ENCODE measurements at places on chromosomes 5 and 9. TPM values are rescaled to one million over a fixed set of nuclear protein-coding genes. Genes with fewer than 3 reads are reported as not detected.

Gene TERT
- not detected for polyA plus RNA-seq

Gene NUTM2G
- not detected for polyA plus RNA-seq

Gene PCDHGB1
- polyA plus RNA-seq: not detected

Gene HSD17B3
- polyA plus RNA-seq: not detected

Gene ADAMTS16
- not detected for polyA plus RNA-seq

Gene JAKMIP2
- 0.02 TPM for polyA plus RNA-seq

Gene C9orf152
- polyA plus RNA-seq: not detected

Gene DTWD2
- 2.5 TPM for polyA plus RNA-seq

Gene SLC6A3
- polyA plus RNA-seq: not detected

Gene IFNA2
- not detected for polyA plus RNA-seq

Gene ACOT12
- not detected for polyA plus RNA-seq

Gene PLCXD3
- polyA plus RNA-seq: not detected

Gene GABBR2
- polyA plus RNA-seq: not detected

DNA sequence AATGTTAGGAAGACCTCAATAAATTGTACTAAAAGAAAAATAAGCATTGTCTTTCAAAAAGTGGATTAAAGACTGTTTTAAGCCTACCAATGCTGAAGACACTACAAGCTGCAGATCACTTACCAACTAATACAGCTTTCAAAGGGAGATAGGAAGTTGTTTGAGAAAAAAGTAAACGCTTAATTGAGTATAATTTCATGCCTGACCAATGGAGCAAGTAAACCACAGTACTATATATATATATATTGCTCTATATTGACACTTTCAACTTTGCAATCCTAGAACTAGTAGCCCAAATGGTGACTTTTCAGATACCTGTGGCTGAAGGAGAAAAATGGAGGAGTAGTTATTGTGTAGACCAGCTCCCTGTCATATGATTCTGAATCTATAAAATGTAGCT lies 85.7 kb downstream of the FREM1 start:
- no peaks in the 10 kb centered on the region for H3K36me3 ChIP-seq
- DNase-seq: no peak
- H3K4me1 ChIP-seq: no peaks in the 10 kb centered on the region
- no peak overlapping the region for H3K27ac ChIP-seq
- no peak overlapping the region for H3K4me3 ChIP-seq
- H3K27me3 ChIP-seq: no peaks in the 10 kb centered on the region

DNA sequence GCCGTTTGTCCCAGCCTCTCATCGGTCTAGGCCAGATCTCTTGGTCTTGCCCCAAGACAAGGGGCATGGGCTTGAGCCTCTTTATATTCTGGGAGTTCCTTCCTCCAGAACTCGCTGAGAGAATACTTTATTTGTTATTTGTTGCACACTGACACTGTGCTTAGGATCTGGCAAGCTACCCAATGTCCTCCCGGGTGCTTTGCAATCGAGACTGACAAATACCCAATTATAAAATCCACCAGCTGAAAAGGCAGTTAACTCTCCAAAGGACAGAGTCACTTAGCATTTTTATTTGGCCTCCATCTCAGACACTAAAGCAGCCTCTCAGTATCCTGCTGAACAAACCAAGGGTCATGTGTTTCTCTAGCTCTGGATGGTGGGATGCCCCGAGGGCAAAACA lies 500.2 kb upstream of the DAP start:
- H3K36me3 ChIP-seq: no peaks in the 10 kb centered on the region
- no peak overlapping the region for H3K27ac ChIP-seq
- no peak for DNase-seq
- H3K4me3 ChIP-seq: no peak overlapping the region
- no peaks in the 10 kb centered on the region for H3K27me3 ChIP-seq

- no peak for DNase-seq
- no peak overlapping the region for H3K27ac ChIP-seq
- H3K27me3 ChIP-seq: no peaks in the 10 kb centered on the region
- no peak overlapping the region for H3K4me3 ChIP-seq
- no peaks in the 10 kb centered on the region for H3K4me1 ChIP-seq
Measured at GRCh38 chr9:13083963-13084528, 195.4 kb downstream of the MPDZ start.

GRCh38 chr5:24167806-24168205 lies 477.0 kb downstream of the CDH10 start:
- H3K27me3 ChIP-seq: no peaks in the 10 kb centered on the region
- H3K4me3 ChIP-seq: no peak overlapping the region
- no peak for DNase-seq
- H3K36me3 ChIP-seq: no peaks in the 10 kb centered on the region
- no peaks in the 10 kb centered on the region for H3K4me1 ChIP-seq

- H3K27me3 ChIP-seq: no peaks in the 10 kb centered on the region
- DNase-seq: no peak
- no peaks in the 10 kb centered on the region for H3K36me3 ChIP-seq
- peaks cover 55% of the 10 kb centered on the region for H3K4me1 ChIP-seq
Measured at GRCh38 chr5:148790545-148791333, 35.7 kb upstream of the ADRB2 start.

- H3K27ac ChIP-seq: peak overlapping the region; percentile 96
- peaks cover 68% of the 10 kb centered on the region for H3K4me1 ChIP-seq
- H3K4me3 ChIP-seq: peak overlapping the region; percentile 26
- H3K27me3 ChIP-seq: no peaks in the 10 kb centered on the region
- peak; percentile 94 for DNase-seq
- no peaks in the 10 kb centered on the region for H3K36me3 ChIP-seq
Measured at GRCh38 chr5:143435210-143435657, 31.7 kb upstream of the NR3C1 start.

GRCh38 chr9:72650206-72650605 lies 128.8 kb downstream of the TMC1 start:
- H3K27ac ChIP-seq: no peak overlapping the region
- peaks cover 16% of the 10 kb centered on the region for H3K4me1 ChIP-seq
- H3K4me3 ChIP-seq: no peak overlapping the region
- no peaks in the 10 kb centered on the region for H3K36me3 ChIP-seq
- no peak for DNase-seq

GRCh38 chr9:35604578-35605350 lies at the start of gene TESK1:
Gene TESK1, plus strand, starts transcription at chr9:35605262. Its CDS starts 358 bp downstream, at chr9:35605620.
- peaks cover 26% of the 10 kb centered on the region for H3K36me3 ChIP-seq
- H3K27ac ChIP-seq: peak within 1 kb of the TSS; percentile 90
- peaks cover 40% of the 10 kb centered on the region for H3K4me1 ChIP-seq
- H3K27me3 ChIP-seq: no peaks in the 10 kb centered on the region
- peak within 1 kb of the TSS; percentile 69 for H3K4me3 ChIP-seq
- peak; percentile 24 for DNase-seq

DNA sequence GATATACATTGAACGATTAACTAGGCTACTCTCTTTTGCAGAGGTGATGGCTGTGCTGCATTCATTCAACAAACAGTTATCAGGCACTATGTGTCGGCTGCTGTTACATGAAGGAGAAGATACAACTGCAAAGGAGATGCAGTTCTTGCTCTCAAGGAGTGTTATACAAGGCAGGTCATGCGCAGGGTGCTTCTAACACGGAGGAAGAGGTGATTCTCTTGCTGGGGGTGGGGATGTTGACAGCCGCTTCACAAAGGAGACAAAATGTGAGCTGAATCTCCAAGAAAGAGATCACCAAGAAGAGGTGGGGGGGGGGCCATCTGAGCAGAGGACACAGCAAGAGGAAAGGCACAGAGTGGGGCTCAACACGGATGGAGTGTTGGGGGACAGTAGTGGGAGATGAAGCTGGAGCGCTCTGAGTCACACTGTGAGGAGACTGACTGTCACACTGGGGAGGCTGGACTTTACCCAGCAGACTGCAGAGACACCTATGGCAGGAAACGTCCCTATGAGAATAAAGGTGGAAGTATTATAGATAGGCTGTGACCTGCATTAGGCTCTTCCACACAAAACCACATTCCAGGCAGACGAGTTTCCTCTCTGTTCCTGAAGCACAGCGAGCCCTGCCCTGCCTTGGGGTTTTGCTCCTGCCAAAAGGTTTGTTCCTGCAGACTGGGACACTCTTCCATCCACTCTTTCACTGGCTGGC lies 20.9 kb downstream of the NDUFA8 start:
- H3K27me3 ChIP-seq: no peaks in the 10 kb centered on the region
- no peak overlapping the region for H3K4me3 ChIP-seq
- H3K36me3 ChIP-seq: peaks cover 16% of the 10 kb centered on the region

DNA sequence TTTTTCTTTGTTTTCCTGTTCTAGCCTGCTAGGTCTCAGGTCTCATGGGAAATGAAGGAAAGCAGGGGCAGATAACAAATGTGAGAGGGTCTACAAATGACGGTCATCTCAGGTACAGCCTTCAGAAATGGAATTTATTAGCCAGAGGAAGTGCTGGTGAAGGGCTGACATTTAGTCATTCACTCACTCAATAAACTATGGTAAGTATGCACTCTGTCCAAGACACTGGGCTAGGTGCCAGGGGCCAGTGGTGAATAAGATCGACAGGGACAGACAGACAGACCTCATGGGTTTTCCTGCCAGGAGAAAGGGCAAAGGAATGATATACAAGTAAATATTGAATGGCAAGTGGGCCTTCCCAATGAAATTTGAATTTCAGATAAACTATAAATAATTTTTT lies 6.3 kb downstream of the PDE6A start:
- peak; percentile 70 for DNase-seq
- H3K4me1 ChIP-seq: peaks cover 45% of the 10 kb centered on the region
- no peaks in the 10 kb centered on the region for H3K36me3 ChIP-seq
- no peak overlapping the region for H3K27ac ChIP-seq

- no peak overlapping the region for H3K27ac ChIP-seq
- no peaks in the 10 kb centered on the region for H3K27me3 ChIP-seq
- no peak overlapping the region for H3K4me3 ChIP-seq
- DNase-seq: no peak
- H3K4me1 ChIP-seq: peaks cover 43% of the 10 kb centered on the region
- no peaks in the 10 kb centered on the region for H3K36me3 ChIP-seq
Measured at GRCh38 chr9:131743096-131743495, 3.2 kb upstream of the RAPGEF1 start.

GRCh38 chr9:17635115-17635890 lies 56.4 kb downstream of the SH3GL2 start:
- no peak overlapping the region for H3K27ac ChIP-seq
- H3K4me3 ChIP-seq: no peak overlapping the region
- no peaks in the 10 kb centered on the region for H3K36me3 ChIP-seq

DNA sequence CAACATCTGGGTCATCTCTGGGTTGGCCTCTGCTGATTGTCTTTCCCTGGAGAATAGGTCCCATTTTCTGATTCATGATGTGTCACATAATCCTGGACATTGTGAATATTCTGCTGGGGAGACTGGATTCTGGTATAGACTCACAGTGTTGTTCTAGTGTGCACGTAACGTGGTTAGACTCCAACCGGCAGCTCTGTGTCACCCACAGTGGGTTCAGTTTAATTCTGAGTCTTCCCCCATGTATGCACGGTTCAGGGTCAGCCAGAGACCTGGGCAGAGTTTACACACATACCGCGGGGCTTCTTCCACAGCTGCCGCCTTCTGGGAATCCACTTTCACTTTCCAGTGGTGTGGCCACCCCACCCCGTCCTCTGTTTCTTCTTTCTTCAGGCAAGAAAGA lies 38.0 kb upstream of the LRRC14B start:
- no peak for DNase-seq
- H3K27me3 ChIP-seq: no peaks in the 10 kb centered on the region
- H3K36me3 ChIP-seq: no peaks in the 10 kb centered on the region
- H3K4me3 ChIP-seq: no peak overlapping the region
- H3K4me1 ChIP-seq: no peaks in the 10 kb centered on the region
- no peak overlapping the region for H3K27ac ChIP-seq

DNA sequence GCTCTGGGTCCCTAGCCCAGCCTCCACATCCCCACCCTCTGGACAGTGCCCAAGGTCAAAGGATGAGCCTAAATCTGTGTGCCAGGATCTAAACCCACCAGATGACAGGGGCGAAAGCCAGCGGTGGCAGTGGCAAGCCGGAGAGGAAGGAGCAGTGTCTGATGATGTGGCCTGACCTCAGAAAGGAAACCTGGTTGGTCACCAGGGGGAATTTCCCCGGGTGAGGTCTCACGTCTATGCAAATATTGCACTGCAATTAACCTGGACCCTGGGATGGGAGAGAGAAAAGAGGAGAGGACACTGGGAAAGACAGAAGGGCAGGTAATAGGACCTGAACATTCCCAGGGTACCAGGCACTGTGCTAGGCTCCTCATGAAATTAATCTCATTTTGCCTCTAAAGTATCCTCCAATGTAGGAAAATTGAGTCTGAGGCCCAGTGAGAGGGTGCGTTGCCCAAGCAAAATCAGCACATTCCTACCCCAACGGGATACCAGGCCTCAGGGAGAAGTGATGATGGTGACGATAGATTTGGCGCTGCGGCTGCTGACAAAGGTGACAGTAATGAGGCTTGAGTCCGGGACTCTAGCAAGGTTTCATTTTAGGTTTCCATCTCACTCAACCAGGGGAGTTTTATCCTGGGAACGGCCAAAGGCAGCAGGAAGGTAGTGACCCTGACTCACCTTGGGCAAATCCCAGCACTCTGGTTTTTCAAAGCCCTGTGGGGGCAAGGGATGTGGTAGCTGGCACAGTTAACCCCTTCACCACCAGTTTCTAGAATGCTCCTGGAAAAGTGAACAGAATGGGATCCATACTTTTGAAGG lies 13.4 kb upstream of the TNIP1 start:
- H3K27me3 ChIP-seq: no peaks in the 10 kb centered on the region
- H3K27ac ChIP-seq: peak overlapping the region; percentile 96
- peak; percentile 97 for DNase-seq
- peaks cover 88% of the 10 kb centered on the region for H3K4me1 ChIP-seq

- H3K4me1 ChIP-seq: no peaks in the 10 kb centered on the region
- H3K4me3 ChIP-seq: no peak overlapping the region
- no peaks in the 10 kb centered on the region for H3K27me3 ChIP-seq
Measured at GRCh38 chr9:83418283-83418682, 119.9 kb downstream of the FRMD3 start.

DNA sequence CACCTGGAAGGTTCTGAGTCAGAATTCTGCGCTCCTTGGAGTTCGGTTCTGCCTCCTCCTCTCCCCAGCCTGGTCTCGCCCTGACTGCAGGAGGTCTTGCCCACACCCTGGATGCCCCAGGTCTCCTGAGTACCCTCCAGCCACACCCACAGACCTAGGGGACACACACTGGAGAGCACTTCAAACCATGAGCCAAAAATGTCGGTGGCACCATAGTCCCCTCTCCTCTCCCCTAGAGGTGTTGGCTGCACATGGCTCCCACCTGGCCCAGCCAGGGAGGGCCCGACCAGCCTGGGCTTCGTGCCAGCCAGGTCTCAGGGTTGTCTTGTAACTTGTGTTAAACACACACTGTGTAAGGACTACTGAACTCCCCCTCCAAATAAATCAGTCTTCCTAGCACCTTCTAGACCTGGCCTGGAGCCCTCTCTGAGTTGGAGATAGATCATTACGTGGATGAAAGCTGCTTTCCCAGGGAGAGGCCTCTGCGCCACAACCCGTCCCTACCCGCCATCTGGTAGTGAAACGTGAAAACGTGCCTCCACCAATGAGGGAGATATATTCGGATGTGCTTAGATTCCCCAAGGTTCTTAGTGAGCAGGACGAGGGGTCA lies 49.9 kb upstream of the CTSL start:
- no peak for DNase-seq
- H3K4me3 ChIP-seq: no peak overlapping the region
- peaks cover 4% of the 10 kb centered on the region for H3K4me1 ChIP-seq

All from CD14-positive monocyte (primary cell).